ENCODE measurements at places on chromosomes 16 and 17.

- no peak for DNase-seq
These were observed 12.1 kb downstream of the TBX4 start for GRCh38 chr17:61464130-61464842.

DNA sequence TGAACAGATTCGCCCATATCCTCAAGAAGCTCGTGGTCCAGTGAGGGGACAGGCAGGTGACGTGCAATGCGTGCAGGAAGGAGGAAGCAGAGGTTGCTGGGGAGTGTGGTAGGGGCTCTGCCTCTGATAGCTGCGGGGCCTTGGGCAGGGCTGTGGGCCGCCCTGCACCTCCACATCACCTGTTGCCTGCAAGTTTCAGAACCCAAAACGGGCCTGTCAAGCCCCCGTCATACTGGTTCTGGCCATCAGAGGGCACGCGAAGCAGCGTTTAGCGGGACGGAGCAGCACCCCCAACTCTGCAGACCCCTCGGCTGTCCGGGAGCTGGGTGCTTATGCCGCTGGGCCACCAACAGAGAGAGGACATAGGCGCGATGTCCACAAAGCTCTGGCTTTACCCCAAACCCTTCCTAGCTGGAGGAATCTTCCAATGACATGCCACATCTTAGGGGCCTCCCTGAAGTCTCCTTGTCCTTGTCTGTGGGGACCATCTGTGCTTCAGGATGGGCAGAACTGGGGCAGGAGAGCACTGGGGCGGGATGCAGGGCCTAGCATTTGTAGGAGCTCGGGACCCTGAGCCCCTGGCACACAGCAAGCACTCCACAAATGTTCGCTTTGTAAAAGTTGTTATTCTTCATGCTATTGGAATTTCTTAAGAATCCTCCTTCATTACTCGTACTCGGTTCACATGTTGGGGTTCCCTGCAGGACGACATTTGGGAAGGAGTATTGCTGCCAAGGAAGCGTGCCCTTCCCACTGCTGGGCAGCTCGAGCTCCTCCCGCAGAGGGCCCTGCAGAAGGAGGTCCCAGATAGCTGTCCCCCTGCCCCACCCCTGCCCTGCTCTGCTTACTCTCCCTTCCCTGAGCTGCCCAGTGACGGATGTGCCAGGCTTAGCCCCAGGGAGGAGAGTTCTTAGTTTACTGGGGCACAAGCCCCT is 64.3 kb downstream of the CNGB1 start:
- DNase-seq, result no peak

DNA sequence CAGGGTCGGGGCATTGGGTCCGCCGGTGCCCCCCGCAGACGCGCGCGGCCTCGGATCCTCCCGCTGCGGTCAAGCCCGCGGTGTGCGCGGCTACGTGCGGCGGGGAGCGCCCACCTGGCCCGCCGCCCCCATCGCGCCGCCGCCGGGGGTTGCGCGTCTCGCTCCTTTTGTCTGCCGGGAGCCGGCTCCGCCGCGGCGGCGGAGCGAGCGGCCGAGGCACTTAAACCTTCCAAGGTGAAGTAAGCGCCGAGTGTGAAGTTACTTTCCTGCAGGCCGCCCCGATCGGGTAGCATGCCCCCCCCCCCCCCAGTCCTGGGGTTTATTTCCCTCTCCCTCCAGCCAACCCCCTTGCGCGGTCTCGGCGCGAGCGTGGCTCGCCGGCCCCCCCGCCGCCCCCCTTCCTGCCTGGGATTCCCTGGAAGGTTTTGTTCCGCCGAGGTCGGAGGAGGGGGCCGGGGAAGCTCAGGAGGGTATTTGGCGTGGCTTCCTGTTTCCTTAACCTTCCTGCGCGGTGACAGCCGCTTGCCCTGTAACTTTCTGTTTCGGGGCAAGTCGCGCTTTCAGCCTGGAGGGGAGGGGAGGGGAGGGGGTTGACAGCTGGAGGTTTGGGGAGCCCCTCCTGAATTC is 56.6 kb upstream of the GSE1 start:
- no peak for DNase-seq

GRCh38 chr17:32755045-32755805 is 121.7 kb downstream of the MYO1D start:
- DNase-seq, result peak; percentile 41

GRCh38 chr16:25855063-25855462 is 163.3 kb downstream of the HS3ST4 start:
- no peak for DNase-seq

DNA sequence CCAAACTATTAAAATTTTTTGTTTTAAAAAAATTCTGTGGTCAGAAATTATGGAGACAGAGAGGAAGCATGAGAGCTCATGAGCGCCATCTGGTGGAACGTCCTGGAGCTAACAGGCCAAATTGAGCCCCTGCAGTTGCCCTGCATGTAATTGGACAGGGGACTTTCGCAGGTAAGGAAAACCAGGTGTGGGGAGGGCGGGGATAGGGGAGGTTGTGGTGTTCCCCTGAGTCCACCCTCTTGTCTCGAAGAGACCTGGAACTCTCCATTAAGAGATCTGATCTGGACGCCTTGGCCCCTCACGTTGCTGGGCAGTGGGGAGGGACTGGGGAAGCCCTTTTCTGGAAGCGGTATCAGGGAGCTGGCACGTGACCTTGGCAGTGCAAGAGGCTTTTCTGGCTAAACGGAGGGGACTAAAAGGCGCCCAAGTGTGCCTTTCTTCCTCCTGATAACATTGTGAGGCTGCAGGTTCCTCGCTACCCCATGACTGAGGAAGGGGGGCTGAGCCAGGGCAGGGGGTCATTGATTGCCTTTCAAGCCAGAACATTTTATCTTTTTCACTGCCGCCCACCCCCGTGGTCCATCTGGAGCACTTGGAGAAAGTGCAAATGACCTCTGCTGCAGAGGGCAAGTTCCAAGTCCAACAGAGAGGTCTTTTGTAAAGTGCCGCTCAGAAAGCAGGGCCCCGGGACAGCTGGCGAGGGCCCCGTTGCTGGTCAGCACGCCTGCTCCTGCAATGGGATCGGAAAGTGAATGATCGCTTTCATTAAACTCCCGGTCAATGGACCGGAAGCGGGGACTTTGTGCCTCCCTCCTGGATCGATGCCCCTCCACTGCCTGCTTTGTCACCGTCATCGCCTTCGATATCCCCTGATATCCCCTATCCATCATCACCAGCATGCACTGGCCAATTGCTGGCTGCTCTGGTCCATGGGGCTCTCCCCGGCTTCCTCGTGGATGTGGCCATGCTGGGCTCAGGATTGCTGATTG is 18.4 kb downstream of the PDILT start:
- peak; percentile 48 for DNase-seq

- no peak for DNase-seq
These were observed 4.5 kb downstream of the RMI2 start for GRCh38 chr16:11349599-11350276.

DNA sequence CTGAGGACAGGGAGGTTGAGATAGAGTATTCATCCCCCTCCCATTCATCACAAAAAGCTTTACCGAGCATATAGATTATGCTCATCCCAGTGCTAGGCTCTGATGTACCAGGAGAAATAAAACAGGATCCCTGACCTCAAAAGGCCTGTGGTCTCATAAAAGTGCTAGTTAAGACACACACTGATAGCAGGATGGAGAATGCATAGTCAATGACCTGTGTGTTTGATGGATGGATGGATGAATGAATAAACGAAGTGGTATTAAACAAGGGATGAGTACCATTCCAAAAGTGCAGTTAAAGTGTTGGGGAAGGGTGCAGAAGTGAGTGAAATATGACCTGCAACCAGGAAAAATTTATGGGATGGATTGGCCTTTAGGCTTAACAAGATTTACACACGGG is 133.9 kb upstream of the NUDT7 start:
- no peak for DNase-seq

GRCh38 chr16:16086653-16087446 is 136.4 kb downstream of the ABCC6 start:
- DNase-seq, result no peak

GRCh38 chr17:74008196-74008595 is 195.3 kb upstream of the RPL38 start:
- no peak for DNase-seq

DNA sequence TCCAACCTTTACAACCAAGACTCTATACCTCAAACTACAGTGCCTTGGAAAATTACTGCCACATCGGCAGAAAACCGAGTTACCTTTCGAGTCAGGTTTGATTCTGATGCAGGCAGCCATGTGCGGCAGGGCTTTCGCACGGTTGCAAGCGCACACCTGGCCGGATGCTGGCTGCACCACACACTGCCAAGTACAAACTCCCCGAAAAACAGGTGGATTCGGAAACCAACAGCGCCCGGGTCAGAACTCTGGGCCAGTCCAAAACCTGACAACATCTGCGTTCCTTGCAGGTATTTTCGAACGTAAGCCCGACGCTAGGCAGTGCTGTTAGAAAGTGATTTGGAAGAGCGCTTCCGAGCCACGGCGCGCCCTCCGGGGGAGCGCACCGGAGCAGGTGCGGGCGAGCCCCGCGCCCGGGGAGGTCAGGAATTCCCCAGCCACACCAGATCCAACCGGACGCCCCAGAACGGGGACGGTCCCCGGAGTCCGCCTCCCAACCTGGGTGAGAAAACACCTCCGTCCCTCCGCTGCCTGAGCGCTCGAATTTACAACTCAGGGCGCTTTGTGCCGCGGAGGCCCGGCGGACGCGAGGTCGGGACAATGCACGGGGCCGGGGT is 1.2 kb downstream of the USP7 start:
- no peak for DNase-seq

DNA sequence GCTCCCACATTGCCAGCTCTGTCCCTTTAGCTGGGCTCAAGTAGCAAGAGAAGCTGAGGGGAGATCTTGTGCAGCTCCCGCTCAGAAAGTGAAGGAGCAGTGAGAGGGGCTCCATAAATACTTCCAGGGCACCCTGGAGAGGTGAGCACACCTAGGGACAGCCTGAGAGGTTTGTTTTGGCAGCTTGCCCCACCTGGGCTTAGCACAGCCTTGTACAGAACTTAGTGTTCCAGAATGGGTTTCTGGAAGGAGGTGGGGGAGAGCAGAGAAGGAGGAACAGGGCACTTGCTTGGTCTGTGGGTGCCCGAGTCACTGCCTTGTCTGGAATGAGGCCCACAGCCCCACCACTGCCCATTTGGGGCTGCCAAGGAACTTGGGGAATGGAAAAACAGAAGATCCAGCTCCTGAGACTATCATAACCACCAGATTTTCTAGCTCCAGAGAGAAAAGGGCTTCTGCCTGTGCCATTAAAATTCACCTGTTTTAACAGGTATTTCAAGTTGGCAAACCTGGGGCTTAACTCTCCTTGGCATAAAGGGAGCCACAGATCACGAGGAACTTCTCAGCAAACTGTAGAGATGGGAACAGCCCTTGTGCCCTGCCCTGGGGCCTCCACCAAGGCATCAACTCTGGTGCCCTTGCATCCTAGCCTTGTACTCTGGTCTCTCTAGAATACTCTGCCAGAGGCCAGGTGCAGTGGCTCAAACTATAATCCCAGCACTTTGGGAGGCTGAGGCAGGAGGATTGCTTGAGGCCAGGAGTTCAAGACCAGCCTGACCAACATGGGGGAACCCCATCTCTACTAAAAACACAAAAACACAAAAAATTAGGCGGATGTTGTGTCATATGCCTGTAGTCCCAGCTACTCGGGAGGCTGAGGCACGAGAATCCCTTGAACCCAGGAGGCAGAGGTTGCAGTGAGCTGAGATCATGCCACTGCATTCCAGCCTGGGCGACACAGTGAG is 1.9 kb downstream of the PRR15L start:
- no peak for DNase-seq

DNA sequence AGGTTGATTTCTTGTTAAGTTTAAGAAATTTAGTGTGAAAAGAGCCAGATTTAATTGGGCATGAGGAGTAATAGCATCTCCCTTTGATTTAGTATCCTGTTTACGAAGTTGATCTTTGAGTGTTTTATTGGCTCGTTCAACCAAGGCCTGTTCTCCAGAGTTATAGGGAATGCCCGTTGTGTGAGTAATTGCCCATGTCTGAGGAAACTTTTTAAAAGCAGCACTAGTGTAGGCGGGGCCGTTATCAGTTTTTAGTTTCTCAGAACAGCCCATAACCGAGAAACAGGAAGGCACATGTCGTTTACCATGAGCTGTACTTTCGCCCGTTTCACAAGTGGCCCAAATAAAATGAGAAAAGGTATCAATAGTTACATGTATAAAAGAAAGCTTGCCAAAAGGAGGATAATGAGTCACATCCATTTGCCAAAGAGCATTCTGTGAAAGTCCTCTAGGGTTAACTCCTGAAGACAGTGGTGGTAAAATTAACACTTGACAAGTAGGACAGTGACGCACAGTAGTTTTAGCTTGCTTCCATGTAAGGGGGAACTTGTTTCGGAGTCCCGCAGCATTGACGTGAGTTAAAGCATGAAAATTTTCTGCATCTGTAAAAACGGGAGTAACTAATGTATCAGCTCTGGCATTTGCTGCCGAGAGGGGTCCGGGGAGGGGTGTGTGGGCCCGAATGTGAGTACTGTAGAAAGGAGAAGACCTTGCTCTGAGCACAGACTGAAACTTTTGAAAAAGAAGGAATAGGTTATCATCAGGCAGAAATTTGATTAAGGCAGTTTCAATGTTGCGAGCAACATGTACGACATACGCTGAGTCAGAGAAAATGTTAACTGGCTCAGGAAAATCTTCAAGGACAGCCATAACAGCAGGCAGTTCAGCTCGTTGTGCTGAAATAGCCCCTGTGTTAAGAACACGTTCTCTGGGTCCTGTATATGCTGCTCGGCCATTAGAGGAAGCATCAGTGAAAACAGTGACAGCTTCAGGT is 18.5 kb upstream of the KCTD5 start:
- no peak for DNase-seq

DNA sequence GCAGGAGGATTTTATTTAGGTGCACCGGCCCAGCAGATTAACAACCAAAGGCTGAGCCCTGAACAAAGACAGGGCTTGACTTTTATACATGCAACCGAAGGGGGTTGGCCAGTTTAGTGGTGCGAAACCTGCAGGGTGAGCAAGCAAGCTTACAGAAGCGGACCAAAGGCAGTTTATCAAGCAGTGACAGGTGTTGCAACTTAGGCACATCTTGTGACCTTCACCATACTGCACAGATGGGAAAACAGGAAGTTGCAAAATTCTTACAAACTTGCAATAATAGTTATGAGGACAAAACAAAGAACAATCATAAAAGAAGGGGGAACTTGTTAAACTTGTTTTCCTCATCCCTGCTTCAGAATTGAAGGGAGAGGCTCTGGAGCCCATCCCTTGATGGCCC is 1265.1 kb downstream of the CDH8 start:
- DNase-seq, result no peak

- DNase-seq, result no peak
These were observed 153.6 kb downstream of the HS3ST2 start for GRCh38 chr16:22967521-22968095.

GRCh38 chr16:69727916-69728270 is 1.5 kb upstream of the NQO1 start:
- no peak for DNase-seq

GRCh38 chr16:710500-711075 is 4.3 kb upstream of the METRN start:
- no peak for DNase-seq

GRCh38 chr17:64786337-64786736 is 124.2 kb upstream of the SMURF2 start:
- no peak for DNase-seq

DNA sequence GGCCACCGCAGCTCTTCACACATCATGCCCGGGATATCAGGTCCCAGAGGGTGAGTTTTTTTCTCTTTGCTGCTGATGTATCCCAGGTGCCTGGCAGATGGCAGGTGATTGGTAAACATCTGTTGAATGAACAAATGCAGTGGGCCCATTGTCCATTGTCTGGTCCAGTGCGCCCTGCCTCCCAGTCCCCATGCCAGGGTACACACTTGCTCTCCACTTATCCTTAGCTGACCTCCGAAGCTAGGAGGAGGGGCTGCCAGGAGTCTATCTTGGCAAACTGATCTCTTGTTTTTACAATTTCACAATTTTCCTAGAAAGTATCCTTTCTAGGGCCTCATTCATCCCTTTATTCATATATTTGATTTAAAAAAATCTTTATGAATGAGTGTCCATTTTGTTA is 196.0 kb downstream of the RAB11FIP4 start:
- DNase-seq, result no peak

All from brain microvascular endothelial cell (primary cell).